NCI-H2171 treated with DMSO at 0.1 percent for 48 hours (cell line): ENCODE measurements at places on chromosomes 1 and 21.

GRCh38 chr1:88141499-88142074, 542.5 kb upstream of the PKN2 start:
- DNase-seq = no peak

DNA sequence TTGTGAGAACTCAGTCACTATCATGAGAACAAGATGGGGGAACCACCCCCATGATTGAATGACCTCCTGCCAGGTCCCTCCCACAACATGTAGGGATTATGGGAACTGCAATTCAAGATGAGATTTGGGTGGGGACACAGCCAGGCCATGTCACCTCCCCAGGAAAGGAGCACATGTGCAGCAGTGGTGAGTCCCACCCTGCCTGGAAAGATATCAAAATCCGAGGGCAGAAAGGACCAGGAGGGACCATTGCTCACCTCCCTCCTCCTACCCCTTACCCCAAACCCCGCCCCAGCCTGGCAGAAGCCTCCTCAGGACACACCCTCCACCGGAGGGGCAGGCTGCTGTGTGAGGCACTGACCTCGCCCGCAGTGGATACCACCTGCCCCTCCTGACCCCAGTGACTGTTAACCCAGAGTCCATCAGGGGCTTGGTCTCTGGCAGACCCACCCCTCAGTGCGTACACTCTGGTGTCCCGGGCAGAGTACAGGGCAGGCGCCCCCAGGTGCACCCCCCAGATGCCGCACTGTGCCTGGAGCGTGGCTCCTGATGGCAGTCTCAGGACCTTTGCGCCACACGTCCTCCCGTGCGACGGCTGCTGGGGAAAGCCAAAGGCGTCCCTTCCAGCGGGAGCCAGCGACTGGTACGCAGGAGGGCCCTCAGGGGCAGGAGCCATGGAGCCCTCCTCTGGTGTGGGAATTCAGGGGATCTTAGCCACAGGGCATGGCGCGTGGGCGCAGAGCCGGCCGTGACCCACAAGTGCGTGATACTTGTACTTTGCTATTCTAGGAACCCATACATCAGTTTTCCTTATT, 20.9 kb downstream of the PDXK start:
- no peak for DNase-seq

DNA sequence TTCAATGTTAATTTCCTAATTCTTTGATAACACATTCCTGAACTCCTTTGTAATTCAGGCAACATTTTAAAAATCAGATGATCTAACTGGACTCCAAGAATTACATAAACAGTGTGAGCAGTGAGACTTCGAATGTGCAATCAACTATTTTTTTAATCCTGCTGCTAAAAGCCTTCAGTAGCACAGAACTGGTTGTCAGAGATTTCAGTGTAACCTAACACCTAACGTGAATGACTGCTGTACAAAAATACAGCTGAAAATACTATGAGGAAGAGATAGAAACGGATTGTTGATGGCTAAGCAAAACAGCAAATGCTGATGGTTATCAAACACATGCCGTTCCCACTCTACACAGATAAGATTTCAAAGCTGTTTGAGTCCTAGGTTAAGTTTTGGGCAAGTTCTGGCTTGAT, 46.1 kb downstream of the APP start:
- DNase-seq = peak; percentile 91

GRCh38 chr21:38985568-38986378, 180.0 kb downstream of the ETS2 start:
- DNase-seq = peak; percentile 98

GRCh38 chr1:160416369-160416768, 16.0 kb downstream of the VANGL2 start:
- peak; percentile 67 for DNase-seq

DNA sequence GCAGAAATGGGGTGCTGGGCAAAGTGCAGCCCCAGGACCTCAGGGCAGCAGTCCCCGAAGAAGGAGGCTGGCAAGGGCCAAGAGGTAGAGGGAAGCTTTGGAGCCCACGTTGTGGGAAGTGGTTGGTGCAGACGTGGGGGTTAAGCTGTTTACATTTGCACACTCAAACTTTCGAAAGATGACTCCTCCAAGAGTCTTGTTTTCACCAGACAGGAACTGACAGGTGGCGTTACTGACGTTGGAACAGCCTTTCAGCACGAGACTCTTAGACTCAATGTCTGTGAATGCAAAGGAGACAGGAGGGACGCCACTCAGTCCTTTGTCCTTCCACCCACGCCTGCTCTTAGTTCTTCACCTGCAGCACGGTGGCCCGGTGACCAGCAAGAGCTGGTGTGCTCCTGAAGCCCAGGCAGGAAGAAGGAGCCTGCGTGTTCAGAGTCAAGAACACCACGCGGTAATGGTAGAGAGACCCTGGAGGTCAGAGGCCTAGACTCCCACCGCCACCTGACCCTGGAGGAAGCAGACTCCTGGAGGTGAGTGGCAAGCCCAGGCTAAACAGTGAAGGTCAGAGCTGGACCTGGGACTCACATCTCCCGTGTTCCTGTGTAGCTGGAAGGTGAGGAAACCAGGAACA, 15.9 kb downstream of the LYPD8 start:
- no peak for DNase-seq

DNA sequence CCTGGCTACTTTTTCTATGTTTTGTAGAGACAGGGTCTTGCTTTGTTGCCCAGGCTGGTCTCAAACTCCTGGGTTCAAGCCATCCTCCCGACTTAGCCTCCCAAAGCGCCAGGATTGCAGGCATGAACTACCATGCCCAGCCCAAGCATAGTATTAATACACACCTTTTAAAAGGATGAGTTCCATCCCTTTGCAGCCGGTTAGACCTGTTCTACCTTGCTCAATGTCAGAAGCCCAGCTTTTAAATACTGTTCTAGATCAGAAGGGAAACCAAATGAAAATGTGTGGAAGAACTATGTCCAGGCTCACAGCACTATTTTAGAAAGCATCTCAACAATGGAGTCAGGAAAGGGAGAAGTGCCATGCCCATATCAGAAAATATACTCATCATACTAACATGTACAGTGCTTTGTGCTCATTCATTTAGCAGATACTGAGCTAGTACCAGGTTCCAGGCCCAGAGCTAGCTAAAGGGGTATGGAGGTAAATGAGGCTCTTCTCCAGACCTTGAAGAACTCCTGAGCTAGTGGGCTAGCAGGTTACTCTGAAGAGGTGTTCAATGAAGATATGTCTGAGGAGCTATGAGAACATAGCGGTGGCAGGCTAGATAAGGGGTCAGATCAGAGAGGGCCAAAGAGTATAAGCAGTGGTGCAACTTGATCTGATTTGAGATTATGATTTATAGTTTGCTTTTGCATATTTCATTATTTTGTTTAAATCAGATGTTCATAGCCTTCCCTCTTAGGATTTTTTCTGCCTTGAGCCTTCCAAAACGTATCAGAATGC, 78.2 kb downstream of the RNF220 start:
- DNase-seq = no peak

DNA sequence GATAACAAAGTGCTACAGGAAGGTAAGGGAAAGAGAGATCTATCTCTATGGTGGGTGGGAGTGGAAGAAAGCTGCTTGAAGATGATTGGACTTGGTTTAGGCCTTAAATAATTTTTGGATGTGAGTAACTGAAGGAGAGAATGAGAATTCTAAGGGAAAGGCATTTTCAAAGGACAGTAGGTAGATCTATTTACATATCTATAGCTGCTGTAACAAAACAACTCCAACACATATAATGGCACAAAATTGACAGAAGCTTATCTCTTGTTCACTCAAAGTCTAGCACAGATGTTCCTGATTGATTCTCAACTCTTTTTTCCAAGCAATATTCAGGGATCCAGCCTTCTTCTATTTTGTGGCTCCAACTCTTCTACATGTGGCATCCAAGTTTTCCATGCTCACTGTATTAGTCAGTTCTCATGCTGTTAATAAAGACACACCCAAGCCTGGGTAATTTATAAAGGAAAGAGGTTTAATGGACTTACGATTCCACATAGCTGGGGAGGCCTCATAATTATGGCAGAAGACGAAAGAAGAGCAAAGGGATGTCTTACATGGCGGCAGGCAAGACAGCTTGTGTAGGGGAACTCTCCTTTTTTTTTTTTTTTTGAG, 3.1 kb upstream of the DDAH1 start:
- DNase-seq = no peak

DNA sequence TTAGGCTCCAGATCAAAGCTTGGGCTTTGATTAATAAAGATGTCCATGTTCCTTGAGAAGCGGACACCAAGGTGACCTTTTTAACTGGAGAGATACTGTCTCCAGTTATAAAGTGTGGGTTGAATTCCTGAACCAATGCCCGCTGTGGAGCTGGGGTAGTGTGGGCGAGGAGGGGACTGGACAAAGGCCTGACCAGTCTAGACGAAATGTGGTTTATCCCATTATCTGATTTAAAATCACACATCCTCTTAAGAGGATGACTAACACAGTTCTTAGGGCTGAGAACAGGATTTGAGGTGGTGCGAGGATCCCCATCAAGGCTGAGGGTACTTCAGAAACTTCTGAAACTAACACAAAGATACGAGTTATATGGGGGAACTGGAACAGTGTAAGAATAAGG, 84.5 kb upstream of the GCLM start:
- no peak for DNase-seq

DNA sequence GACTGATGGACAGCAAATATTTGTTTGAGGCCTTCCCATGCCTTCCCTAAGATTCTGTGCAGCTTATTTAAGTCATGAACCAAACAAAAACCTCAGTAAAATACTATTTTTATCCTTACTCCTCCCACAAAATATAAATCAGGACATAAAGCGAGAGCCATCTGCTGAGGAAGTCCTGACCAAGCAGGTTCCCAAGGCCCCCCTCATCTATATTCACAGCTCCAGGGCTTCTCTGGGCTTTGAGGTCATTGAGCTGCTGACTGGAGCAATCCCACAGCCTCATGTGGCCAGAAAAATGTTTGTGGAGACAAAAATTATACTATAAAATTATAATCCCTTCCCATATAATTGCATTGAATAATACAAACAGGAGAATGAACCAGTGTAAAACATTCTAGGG, 846.2 kb downstream of the ADGRL2 start:
- no peak for DNase-seq

DNA sequence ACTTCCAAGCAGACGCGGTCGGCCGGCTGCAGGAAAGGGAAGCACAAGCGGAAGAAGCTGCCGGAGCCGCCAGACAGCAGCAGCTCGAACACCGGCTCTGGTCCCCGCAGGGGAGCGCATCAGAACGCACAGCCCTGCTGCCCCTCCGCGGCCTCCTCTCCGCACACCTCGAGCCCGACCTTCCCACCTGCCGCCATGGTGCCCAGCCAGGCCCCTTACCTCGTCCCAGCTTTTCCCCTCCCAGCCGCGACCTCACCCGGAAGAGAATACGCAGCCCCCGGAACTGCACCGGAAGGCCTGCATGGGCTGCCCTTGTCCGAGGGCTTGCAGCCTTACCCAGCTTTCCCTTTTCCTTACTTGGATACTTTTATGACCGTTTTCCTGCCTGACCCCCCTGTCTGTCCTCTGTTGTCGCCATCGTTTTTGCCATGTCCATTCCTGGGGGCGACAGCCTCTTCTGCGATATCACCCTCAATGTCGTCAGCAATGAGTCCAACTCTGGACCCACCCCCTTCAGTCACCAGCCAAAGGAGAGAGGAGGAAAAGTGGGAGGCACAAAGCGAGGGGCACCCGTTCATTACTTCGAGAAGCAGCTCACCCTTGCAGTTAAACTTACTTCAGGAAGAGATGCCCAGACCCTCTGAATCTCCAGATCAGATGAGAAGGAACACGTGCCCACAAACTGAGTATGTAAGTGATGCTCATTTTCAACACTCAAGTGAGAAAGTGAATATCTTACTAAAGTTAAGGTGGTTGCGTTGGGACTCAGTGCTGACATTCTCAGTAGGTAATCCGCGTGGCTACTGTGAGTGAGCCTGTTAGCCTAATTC, 25.5 kb downstream of the UTS2 start:
- DNase-seq = no peak

- no peak for DNase-seq
Observed at GRCh38 chr1:112196731-112197130, 199.3 kb upstream of the CTTNBP2NL start.

- DNase-seq = no peak
Observed at GRCh38 chr1:67299296-67299695, 8.4 kb upstream of the IL12RB2 start.

DNA sequence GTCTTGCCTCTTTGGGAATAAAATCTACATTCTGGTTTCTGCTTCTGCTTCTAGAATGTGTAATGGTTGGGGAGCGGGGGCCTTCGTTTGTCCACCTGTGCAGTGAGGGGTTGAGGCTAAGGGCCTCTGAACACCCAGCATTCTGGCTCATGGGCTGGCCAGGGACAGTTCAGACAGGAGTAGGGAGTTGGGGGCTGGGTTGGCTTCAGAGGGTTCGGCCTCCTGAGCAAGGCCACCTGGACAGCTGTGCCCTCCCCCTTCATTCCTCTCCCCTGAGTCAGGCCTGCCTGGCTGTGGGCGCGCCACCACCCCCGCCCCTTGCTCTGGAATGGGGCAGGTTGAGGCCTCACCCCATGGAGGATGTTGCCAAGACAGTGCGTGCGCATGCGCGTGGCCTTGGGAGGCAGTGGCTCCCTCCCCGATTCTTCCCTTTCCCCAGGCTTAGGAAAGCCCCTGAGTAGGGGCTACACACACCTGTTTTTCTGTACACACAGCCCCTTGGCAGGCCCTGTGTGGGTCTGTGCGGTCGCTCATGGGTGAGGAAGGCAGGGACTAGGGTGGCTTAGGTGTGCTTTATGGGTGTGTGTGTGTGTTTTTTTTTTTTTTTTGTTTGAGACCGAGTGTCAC, 57.0 kb downstream of the YARS1 start:
- no peak for DNase-seq

DNA sequence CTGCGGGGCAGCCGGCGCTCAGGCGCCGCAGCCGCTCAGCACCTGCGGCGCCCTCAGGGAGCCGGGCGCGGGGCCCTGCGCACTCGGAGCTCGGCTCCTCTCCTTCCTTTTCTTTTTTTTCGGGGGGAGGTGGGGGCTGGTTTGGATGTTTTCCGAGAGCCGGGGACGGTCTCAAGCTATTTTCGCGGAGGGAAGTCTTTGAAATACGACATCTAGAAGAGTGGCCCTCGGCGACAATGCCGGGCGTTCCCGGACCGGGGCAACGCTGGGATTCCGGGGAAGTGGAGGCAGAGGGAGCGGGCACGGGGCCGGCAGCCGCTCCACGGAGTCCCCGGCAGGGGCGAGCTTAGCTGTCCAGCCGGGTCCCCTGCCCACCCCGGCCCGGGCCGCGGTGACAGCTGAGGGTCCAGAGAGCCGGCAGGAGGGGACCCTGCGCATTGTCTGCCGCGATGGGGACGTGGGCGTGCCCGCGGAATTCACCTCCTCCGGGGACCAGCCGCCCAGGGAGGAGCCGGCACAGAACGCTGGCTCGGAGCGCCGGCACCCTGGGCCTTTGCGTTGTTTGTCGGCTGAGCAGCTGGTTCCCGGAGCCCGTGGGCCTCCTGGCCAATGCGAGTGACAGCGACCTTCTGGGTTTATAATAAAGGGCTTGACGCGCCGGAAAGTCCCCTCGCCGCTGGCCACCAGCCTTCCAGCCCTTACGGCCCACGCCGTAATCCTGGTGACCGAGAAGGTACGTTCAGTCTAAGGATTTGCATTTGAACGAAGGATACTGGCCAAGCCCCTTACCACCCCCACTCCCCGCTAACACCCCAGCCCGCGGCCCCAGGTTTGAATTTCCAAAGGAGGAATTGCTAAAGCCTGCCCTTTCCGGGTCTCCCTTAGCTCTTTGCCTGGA, 582 bp downstream of the SLC37A1 start:
- DNase-seq = peak; percentile 39

- no peak for DNase-seq
Observed at GRCh38 chr1:202585590-202585933, 124.7 kb downstream of the SYT2 start.

- no peak for DNase-seq
Observed at GRCh38 chr1:19475296-19475695, 10.0 kb downstream of the CAPZB start.
